Activated CD8-positive, alpha-beta memory T cell treated with anti-CD3 and anti-CD28 coated beads for 1 hour (primary cell): ENCODE measurements at places on chromosomes 6 and 20.

DNA sequence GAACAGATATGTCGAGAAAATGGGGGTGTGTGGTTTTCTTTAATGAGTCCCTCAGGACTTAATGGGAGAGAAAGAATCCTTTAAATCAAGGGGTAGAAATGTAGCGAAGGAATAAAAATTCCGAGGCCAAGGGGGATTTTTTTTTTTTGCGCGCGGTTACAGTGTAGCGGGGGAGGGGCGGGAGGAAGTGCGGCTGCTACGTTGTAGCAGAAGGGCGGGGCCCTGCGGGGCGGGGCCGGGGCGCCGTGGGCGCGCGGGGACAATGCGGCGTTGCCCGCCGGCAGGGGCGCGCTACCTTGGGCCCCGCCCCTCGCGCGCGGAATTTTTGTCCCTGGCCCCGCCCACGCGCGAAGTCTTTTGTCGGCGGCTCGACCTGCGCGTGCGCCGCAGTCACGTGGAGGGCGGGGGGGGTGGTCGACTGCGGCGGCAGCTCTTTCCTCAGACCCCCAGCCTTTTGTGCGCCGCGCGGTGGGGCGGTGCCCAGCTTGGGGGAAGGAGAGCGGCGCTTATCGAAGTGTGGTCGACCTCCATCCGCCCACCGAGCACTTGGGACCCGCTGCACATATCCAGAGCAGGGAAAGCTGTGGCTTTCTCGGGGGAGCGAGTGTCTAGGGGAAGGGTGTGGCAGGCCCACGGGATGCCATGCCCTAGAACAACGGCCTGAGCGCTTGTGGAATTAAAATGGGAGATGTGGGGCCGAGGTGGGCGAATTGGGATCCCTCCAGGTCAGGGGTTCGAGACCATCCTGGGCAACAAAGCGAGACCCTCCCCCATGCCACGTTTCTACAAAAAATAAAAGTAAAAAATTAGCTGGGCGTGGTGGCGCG lies 1.3 kb downstream of the TUBB start:
- DNase-seq, result peak; percentile 97

GRCh38 chr6:84671183-84671582 lies 93.2 kb downstream of the TBX18 start:
- DNase-seq, result no peak

- no peak for DNase-seq
Measured at GRCh38 chr6:87806099-87806498, 104.1 kb upstream of the AKIRIN2 start.

DNA sequence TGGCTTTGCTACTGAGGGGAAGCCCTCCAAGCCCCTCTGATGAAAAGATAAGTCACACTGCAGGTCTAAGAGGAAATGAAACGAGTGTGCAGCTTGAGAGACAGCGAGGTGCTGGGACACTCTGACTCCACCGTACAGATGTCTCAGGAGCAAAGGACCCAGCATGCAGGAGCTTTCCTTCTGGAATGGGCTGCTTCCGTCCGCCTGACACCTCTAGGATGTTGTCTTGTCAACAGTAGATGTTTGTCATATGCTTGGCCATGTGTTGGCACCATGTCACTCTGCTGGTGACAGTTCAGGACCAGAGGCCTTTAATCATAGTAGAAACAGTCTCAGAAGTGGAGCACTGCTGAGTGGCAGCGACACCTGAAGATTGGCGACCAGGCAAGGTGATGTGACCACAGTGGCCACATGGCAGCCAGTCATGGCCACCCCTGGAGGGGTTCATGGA lies 46.7 kb downstream of the SLC24A3 start:
- no peak for DNase-seq

DNA sequence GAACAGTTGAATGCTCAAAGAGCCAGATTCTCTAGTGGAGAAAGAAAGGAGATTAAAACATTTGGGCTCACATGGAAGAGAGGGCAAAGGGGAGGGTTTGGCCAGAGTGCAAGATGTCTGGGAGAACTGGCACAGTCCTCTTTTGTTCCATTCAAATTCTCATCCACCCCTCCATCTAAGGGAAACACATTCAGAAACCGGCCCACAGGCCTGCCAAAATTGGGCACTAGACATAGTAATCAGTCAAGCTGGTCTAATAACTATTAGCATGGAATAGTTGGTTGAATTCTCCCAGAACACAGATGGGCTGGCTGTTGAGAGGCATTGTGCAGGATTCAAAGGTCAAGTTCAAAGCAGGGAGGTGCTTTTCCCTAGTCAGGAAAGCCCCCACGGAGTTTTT lies 341.4 kb upstream of the IRAK1BP1 start:
- no peak for DNase-seq

GRCh38 chr6:82712826-82713225 lies 349.2 kb downstream of the TPBG start:
- no peak for DNase-seq

- no peak for DNase-seq
Measured at GRCh38 chr6:158892266-158892665, 73.1 kb upstream of the EZR start.

DNA sequence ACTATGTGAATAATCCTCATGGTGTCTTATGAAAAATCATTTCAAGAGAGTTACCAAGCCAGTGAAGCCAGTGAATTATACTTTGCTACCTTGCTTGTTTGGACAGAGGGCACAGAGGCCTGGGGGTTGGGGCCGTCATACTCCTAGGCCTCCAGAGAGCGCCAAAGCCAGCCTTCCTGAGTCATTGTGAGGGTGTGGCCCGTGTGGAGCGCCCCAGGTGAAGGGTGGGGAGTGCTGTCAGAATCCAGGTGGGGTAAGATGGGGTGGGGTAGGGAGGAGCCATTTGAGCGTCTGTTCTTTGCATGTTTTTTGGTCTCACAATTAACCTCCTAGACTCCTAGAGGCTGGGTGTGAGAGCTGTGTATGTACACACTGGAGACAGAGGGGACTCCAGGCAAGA lies 71.1 kb downstream of the PERP start:
- DNase-seq, result no peak

GRCh38 chr20:62628691-62629090 lies 13.6 kb upstream of the SLCO4A1 start:
- DNase-seq, result no peak

DNA sequence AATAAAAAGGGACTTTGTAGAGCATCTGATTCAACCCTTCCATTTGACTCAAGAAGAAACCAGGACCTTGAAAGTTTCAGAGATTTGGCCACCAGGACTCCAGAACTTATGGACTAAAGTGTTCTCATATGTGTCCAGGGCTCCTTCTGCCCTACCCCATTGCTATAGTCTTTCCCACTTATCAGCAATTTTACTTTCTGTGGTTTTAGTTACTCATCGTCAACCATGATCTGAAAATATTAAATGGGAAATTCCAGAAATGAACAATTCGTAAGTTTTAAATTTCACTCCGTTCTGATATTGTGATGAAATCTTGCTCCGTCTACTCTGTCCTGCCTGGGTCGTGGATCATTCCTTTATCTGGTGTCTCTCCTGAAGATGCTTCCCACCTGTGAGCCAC lies 259.8 kb downstream of the PHACTR1 start:
- no peak for DNase-seq

GRCh38 chr20:41574802-41575389 lies 43.3 kb downstream of the CHD6 start:
- no peak for DNase-seq

- no peak for DNase-seq
Measured at GRCh38 chr6:11891547-11891946, 112.9 kb upstream of the ADTRP start.

DNA sequence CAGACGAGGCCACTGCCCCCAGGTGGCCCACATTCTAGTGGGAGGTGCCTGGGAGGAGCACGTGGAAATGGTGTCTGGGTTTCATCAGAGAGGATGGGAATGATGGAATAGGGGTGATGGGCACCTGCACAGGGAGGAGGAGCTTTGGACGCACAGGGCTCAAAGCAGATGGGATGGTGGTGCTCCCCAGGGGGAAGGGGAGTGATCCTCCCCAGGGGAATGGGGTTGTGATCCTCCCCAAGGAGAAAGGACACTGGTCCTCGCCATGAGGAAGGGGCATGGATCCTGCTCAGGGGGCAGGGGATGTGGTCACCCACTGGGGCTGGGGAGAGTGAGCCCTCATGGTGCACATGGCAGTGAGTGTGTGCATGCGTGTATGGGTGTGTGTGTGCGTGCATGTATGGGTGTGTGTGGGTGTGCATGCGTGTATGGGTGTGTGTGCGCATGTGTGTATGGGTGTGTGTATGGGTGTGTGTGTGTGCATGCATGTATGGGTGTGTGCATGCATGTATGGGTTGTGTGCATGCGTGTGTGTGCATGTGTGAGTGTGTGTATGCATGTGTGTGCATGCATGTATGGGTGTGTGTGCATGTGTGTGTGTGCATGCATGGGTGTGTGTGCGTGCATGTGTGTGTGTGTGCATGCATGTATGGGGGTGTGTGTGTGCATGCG lies 49.7 kb upstream of the SLCO4A1 start:
- DNase-seq, result no peak

GRCh38 chr20:31968291-31969126 lies 558 bp downstream of the XKR7 start:
- peak; percentile 72 for DNase-seq

- no peak for DNase-seq
Measured at GRCh38 chr20:48642105-48642880, 185.5 kb downstream of the PREX1 start.

GRCh38 chr6:130900913-130901312 lies 73.7 kb downstream of the SMLR1 start:
- no peak for DNase-seq

GRCh38 chr6:73657201-73657600 lies 3.4 kb upstream of the SLC17A5 start:
- DNase-seq, result no peak

DNA sequence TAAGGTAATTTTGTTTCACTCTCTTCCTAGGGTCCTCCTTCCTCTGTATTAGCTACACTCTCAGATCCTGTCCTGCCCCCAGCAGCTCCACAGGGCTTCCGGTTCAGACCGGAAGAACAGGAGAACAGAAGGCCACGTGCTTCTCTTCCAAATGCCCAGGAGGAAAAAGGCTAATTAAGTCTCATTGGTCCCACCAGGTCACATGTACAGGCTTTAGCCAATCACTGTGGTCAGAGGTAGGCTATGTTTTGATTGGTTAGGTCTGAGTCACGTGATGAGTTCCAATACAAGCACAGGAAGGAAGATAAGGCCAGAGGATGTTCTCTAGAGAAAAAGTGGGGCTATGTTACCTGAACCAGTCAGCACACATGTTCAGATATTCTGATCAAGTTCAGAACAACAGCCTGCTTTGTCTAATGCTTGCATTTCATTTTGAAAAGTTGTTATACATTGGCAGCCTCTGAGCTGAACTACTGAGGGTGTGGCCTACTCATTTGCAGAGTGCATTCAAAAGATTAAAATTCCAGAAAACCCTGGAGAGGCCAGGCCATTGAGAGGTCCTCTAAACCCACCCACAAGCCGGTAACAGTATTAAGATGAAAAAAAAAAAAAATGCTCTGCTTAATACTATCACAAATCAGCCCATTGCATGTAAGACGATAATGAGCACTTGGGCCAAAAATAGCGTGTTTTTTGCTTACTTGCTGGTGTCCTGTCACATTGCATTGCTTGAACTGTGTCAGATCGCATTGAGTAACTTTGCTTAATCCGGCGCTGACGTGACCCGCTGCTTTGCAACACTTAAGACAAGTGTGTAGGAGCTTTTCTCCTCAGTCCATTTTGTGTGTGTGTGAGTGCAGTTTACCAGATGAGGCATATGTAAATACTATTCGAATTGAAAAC lies 170.3 kb downstream of the TSHZ2 start:
- no peak for DNase-seq

DNA sequence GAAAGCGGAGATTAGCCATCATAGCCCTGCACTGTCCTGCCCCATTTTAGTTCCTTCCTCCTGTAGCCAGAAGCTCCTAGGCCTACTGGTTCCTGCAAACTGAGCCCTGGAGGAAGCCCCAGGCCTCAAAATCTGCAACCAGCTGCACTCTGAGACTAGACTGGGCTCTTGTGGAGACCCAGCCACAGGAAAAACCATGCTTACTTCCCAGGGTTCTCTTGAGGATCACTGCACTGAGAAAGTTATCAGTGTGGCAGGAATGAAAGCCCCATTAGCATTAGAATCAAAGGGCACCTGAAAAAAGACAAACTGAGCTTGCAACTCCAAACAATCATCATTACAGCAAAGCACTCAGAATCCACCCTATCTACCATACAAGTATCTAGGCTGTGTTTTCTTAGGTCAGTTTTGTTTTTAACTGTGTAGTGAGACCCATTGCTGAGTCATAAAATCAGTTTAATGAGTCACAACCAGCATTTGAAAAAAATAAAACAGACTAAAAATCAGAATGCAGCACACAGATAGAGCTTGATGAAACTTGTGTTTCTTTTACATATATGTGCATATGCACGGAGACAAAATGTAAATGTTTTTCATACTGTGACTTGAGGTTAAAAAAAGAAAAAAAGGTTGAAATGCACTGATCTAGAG lies 91.0 kb downstream of the UNC5CL start:
- DNase-seq, result no peak

- no peak for DNase-seq
Measured at GRCh38 chr6:169912266-169913095, 161.1 kb downstream of the ERMARD start.

DNA sequence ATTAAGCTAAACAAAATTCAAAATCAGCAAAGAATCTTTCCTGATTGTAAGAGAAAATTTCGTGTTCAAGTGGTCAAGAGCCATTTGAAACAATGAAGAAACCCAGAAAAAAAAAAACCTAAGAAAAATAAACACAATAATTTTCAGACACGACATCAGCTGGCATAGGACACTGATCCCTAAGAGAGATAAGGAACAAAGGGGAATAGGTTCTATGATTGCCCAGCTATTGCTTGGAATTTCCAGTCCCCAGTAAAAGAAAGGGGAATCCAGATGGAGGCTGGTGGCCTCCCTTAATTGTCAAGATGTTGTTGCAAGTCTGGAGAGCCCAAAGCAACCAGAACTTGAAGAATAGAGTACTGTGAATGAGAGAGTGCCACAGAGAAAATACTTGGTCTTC lies 48.5 kb downstream of the COL12A1 start:
- no peak for DNase-seq

- no peak for DNase-seq
Measured at GRCh38 chr20:63402181-63402859, 41.2 kb upstream of the CHRNA4 start.

- DNase-seq, result no peak
Measured at GRCh38 chr6:149964308-149965193, 808 bp downstream of the ULBP1 start.

DNA sequence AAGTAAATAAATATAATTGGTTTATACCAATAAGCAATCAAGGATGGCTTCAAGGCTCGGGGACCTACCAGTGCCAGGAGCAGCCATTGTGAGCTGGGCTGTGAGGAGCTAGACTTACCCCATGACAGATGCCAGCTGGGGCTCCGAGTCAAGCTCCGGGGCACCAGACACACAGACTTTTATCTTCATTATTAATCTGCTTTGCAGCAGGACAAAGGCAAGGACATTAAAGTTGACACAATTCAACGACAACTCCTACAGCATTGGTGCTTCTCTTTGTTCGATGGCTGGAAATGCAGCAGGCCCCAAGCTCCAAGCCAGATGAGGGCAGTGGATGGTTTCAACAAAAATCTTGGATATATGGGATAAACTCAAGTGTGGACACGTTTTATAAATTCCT lies 68.3 kb downstream of the CD24 start:
- no peak for DNase-seq
